Stimulated activated CD8-positive, alpha-beta memory T cell treated with anti-CD3 and anti-CD28 coated beads, Interleukin-15, amount 100 ng/mL, for 4 hours (primary cell): ENCODE measurements at places on chromosomes 4 and X.

DNA sequence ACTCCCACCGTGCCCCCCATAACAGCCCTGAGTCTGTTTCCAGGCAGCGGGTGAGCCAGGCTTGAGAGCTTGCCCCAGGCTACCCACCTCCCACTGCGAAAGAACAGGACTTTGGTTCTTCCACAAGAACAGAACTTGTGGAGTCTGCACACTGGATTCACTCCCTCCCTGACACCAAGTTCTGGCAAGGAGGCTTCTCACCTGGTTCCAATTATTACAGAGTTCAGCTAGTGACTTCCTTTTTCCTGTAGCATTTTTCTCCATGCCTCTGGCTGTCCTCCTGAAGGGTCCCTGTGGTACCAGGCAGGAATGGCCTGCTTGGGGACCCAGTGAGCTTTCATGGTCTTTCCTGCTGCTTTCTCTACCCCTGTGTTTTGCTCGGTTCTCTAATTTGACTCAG lies 208.6 kb upstream of the SFRP2 start:
- no peak for DNase-seq

GRCh38 chrX:116618546-116618945 lies 155.8 kb upstream of the CT83 start:
- DNase-seq: no peak

DNA sequence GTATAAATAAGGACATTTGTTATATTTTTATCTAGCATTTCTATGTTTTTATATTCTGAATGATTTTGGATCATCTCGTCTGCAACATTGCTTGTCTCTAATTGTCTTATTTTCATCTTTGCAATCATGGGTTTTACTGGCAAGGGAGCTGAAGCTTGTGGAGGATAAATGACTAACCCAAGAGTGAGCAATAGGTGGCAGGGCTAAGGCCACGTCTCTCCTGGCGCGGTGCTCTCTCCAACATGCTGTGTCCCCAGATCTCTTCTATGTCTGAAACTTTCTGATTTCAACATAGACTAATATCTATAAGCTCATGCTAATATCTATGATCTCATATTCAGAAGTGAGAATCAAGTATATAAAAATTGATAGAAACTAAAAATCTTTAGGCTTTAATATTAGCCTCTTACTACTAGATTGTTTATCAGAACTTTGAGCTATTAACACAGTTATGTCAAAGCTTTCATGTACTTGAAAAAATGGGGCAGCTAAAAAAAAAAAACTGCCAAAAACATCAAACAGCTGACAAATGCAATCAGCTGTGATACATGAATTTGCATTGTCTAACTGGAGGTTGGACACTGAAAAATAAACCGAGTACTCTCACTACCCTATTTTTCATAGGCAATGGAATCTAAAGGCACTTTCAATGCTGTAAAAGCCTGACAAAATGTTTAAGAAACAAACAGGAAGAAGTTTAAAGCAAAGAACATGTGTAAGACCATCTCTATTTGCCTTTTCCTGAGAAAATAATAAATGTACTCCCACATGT lies 169.2 kb downstream of the TMA16 start:
- DNase-seq: no peak

DNA sequence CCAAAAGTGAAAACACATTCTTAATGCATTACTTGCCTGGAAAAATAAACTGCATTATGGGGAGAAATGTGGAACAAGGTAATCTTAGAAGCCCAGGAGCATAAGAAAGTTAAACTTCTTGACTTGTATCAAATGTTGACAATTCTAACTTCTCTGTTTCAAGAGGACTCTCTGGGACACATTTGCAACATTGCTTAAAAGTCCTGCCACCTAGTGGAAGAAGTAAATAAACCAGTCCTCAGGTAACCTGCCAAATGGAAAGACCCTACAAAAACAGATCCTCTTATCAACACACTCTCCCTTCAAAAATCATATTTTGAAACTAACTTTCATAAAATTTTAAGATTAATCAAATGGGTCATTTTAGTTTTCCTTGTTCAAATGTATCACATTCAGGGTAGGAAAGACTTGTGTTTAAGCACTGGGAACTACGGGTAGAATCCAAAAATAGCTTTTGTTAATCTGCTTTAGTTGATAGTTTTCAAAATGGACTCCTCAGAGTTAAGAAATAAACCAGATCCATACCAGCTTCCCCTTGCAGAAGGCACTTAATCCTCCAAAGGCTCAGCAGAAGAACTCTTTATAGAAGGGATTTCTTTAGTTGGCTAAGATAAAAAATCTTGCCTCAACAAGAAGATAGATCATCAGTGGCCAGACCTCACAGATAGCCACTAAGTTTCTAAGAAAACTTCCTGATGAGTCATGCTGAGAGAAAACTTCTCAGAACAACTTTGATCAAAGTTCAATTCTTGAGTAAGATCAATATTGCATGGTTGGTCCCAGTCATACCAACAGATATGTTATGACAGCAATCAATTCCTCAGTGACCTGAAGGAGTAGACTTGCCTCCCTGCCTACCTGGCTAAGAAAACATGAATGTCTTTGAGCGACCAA lies 141.7 kb downstream of the HHIP start:
- no peak for DNase-seq

DNA sequence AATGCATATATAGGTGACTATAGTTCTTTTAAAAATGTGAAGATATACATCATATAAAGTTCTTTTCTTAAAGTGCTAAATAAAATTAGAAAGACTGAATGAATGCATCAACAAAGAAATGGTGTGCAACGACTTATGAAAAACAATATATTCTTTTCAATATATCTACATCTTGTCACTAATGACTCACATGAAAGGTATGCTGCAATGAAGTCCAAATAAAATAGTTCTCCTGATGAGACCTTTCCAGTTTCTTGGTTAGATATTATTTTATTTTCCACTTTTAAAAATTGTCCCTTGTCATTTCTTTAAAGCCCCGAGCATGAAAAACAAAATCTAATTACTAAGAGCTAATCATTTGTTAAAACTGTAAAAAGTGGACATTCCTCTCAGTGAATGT lies 462.1 kb downstream of the PCDH11X start:
- DNase-seq: no peak

- DNase-seq: no peak
Measured at GRCh38 chr4:151322570-151322969, 2.8 kb downstream of the SH3D19 start.

DNA sequence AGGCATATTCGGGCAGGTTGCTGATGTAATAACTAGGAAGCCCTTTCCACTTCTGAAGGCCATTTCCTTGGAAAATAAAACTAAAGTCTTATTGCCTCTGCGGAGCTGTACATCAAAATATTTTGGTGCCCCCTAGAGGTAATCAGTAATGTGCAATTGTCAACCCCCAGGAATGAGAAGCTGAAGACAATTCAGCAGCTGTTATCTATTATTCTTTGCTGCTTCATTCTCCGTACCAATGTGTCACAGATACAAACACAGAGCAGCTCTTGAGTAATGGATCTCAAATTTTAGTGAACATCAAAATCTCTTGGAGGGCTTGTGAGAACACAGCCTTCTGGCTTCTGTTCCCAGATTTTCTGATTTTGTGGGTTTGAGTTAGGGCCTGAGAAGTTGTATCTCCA lies 3.5 kb upstream of the SLIT2 start:
- DNase-seq: no peak

GRCh38 chrX:104913348-104913747 lies 307.1 kb downstream of the TEX13A start:
- DNase-seq: no peak
